ENCODE measurements at places on chromosomes 7 and 10.

- DNase-seq = no peak
Observed at GRCh38 chr7:76211216-76211615, 9.5 kb downstream of the SRRM3 start.

DNA sequence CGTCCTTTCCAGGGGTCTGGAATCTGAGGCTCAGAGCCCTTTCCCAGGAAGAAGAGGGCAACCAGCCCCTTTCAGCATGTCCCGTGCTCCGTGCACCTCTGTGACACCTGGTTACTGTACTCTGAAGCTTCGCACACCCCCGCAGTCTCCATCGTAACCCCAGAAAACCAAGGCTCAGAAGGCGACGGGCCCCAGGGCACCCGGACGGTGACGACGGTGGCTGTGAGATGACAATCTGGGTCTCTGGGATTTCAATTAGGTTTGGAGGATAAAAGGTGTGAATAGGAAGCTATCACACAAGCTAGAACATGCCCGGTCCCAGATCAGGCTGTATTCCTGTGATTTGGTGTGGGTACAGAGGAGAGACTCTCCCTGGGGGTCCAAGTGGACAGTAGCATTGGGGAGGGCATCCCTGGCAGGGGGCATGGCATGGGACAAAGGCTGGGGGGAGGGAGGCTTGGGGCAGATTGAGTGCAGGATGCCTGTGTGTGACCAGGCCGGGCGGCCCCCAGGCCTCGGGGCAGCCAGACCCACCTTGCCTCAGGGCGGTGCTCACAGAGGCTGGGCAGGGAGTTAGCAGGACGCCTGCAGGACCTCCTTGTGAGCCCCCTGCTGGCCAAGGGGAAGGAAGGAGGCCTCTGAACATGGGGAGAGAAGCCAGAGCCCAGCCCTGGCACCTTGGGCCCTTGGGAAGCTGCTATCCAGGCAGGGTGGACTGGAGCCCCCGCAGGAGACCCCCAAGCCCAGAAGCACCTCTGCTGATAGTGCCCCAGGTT, 23.4 kb upstream of the PSMG3 start:
- peak; percentile 31 for DNase-seq

DNA sequence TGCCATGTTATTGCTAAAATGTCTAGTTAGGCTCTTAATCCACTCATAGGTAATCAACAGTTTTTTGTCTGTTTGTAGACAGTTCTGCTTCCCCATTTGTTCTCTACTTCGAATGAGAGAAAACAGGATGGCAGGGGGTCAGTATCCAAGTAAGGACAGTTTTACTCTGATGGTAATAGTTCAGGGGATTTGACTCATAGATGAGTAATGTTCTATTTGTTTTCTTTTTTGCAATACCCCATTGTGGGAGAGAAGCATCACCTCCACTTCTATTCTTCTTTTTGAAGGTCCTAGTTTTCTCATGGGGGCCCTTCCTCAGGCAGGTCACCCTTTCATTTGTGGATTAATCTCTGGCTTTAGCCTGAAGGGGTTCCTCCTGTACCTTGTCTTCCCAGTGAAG, 13.9 kb downstream of the PCLO start:
- DNase-seq = no peak

DNA sequence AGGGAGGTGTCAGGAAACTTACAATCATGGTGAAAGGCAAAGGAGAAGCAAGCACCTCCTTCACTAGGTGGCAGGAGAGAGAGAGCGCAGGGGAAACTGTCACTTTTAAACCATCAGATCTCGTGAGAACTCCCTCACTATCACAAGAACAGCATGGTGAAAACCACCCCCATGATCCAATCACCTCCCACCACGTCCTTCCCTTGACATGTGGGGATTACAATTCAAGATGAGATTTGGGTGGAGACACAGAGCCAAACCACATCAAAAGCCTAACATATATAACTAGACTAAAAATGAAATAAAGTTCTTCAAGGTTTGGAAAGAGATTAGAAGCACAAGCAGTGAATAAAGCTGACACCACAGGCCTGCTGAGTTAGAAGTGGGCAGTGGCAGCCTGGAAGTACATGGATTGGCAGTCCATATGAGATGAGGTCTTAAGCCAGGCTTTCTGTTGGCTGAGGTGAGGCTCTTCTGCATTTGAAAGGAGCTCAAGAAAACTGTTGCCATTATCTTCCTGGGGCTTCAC, 96.4 kb upstream of the MDFIC start:
- DNase-seq = no peak

DNA sequence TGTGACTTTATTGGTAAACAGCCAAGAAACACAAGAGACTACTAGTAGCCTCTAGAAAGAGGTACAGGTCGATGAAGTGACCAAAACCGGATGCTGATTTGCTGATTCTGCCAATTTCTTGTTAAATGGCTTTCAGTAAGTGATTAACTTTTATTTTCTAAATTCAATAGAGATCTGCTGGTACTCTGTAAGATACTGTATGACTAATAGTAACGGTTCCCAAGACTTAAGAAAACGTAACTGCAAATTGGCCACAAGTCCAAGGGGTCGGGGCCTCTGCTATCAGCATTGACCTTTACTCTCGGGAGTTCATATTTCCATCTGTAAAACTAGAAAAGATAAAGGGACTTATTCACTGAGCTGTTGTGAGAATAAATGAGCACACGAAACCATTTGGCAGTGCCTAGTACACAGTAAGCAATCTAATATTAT, 1.4 kb downstream of the FAM3C start:
- no peak for DNase-seq

DNA sequence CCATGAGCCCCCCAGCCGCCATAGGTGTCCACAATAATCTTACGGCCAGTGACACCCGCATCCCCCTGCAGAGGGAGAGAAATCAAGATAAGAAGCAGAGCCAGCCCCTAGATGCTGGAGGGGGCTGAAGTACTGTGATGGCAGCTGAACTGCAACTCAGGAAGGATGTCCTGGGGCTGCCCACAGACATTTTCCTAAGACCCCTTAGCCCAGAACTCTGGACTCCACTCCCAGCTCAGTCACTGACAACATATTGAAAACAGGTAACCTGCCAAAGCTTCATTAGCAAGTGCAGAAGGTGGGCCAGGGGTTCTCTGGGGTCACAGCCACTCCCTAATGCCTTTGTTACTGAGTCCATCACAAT, 14.3 kb downstream of the MAT1A start:
- DNase-seq = no peak

DNA sequence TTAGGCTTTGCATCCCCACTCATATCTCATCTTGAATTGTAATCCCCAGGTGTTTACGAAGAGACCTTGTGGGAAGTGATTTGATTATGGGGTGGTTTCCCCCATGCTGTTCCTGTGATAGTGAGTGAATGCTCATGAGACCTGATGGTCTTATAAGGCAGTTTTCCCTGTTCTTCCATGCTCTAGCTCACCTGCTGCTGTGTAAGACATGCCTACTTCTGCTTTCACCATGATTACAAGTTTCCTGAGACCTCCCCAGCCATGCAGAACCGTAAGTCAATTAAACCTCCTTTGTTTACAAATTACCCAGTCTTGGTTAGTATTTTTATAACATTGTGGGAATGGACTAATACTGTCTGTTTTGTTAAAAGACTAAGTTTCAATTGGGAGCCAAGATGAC, 35.3 kb upstream of the ZNF92 start:
- DNase-seq = no peak

GRCh38 chr10:63504145-63504881, 16.9 kb upstream of the REEP3 start:
- no peak for DNase-seq

GRCh38 chr7:16636555-16637101, 8.9 kb downstream of the ANKMY2 start:
- DNase-seq = no peak

DNA sequence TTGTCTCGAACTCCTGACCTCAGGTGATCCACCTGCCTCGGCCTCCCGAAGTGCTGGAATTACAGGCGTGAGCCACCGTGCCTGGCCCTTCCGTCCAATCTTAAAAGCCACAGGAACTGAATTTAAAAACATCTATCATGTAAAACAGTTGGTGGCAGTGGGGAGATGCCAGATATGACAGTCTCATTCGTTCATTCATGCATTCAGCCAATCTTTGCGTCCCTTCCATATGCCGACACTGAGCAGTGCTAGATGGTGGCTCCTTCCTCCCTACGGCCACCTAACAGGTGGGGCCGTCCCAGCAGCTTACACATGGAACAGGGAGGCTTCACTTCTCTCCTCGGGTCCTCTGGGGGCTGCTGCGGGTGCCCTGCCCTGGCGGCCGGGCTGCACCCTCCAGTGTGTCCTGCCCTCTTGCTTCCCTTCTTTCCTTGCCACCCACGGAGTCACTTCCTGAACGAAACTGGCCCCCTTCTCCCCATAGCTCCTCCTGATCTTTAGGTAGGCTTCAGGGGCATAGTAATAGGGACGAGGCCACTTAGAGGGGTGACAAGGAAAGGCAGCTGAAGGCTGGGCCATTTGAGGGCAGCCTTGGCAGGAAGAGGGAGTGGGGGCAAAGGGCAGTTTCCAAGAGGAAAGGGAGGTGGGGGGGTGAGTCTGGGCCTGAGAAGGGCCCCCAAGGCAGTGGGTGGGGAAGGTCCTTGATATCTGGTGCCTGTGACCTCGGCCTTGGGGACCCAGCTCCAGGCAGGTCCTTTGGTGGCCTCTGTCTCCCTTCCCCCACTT, 53.8 kb downstream of the PROSER2 start:
- no peak for DNase-seq

- no peak for DNase-seq
Observed at GRCh38 chr7:5528071-5528814, 104.6 kb upstream of the TNRC18 start.

- DNase-seq = no peak
Observed at GRCh38 chr10:33334153-33334804, at the start of gene NRP1. NRP1 (minus strand) TSS chr10:33334667; CDS start chr10:33334382, 285 bp downstream.

DNA sequence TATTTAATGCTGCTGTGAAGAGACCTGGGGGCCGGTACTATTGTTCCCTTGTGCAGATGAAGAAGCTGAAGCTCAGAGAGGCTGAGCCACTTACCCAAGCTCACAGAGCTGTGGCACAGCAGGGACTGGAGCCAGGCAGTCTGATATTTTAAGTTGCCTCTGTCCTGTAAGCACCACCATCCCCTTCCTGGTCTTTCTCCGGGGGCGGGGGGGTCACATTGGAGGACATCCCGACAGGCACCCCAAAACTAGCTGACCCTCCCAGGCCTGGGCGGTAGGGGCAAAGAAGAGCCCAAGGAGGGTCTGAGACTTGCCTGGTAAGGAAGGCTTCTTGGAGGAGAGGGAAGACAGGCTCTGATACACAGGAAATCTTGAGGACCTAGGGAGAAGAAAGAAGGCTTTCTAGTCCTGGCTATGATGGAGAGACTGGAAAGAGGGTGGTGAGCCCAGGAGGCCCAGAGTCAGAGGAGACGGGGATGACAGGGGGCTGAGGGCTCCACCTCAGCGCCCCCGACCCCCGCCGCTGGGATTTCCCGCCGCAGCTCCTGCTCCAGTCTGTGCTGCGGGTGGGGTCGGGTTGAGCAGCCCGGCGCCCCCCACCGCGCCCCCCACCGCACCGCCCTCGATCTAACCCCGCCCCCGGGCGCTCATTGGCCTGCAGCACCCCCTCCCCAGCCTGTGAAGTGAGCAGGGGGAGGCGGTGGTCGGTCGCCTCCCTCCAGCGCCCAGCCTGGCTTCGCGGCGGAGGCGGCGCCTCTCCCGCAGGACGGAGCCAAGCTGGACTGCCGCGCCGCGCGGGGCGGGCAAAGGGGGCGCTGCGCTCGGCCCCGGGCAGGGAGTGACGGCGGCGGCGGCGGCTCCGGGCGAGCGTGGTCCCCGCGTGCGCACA, at the start of gene ADCYAP1R1:
TSS of gene ADCYAP1R1 (plus strand) at position 711 of the 889 bp plus-strand sequence. CDS start 10,957 bp downstream, outside the sequence.
- DNase-seq = peak; percentile 69

DNA sequence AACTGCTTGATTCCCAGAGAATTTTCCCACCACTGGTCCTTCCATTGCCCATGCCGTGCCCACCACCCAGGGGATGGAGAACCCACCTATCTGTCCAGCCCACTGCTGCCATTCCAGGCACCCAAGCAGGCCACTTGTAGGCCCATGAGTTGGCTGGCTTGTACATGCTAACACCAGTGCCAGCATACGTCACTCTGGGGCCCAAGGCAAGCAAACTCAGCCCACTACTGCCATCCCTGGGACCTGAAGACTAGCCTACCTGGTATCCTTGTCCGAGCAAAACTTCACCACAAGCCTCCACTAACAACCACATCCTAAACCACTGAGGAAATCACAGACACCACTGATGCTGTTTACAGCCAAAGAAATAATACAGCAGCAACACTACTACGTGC, 44.7 kb upstream of the CDK6 start:
- no peak for DNase-seq

GRCh38 chr7:542713-543500, 23.3 kb upstream of the PDGFA start:
- DNase-seq = no peak

- DNase-seq = no peak
Observed at GRCh38 chr10:5534880-5535856, 10.4 kb downstream of the CALML3 start.

DNA sequence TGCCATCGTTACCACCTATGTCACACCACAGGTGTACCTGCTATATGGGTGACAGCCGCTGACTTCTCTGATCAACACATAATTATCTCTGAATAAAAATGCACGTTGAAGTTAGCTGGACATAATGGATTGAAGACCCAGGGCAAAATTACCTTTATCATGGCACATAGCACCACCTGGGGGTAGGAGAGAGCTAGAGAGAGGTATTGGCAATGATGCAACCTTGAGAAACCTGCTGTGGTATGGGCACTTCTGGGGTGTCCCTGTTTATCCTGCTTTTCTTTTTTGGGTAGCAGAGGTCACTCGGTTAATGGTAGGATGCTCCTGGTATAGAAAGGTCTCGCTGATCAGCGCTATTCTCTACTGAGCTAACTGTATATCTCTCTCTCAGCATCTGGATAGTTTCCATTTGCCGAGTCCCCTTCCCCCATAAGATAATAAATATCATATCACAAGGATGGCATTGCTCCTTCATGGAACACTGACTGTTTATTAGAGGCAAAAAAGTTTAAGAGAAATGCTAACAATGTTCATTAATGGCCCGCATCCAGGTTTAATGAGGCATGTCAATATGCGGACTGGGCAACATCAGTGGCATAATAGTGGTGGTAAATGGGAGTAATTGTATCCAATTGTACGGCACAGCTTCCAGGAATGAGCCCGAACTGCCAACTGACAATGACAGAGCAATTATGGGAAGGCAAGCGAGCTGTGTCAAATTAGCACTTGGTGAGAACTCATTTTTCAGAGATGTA, 323.1 kb downstream of the TFEC start:
- DNase-seq = peak; percentile 50
